Stimulated activated CD4-positive, alpha-beta T cell treated with anti-CD3 and anti-CD28 coated beads, TNF-alpha, amount 100 ng/mL, for 4 hours (primary cell): ENCODE measurements at places on chromosomes 5 and 9.

GRCh38 chr5:128673970-128674369 is 135.9 kb upstream of the FBN2 start:
- DNase-seq, result no peak

GRCh38 chr9:27162045-27162444 is 53.0 kb downstream of the TEK start:
- DNase-seq, result no peak

DNA sequence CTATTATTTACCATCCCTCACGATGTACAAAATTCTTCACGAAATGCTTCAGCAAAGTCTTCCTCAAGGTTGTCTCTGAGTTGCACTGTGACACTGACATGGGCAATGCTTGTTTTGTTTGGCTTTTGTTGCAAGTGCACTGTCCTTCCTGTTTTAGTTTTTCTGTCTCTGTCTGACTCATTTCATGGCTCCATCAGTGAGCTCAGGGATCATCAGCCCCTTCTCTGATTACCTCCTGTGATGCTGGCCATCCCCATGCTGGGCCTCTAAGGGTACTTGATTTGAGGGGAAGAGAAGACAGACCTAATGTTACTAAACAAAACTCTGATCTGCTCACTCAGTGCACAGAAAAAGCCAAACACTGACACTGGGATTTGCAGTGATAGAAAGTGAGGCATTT is 37.6 kb upstream of the STX17 start:
- DNase-seq, result no peak

DNA sequence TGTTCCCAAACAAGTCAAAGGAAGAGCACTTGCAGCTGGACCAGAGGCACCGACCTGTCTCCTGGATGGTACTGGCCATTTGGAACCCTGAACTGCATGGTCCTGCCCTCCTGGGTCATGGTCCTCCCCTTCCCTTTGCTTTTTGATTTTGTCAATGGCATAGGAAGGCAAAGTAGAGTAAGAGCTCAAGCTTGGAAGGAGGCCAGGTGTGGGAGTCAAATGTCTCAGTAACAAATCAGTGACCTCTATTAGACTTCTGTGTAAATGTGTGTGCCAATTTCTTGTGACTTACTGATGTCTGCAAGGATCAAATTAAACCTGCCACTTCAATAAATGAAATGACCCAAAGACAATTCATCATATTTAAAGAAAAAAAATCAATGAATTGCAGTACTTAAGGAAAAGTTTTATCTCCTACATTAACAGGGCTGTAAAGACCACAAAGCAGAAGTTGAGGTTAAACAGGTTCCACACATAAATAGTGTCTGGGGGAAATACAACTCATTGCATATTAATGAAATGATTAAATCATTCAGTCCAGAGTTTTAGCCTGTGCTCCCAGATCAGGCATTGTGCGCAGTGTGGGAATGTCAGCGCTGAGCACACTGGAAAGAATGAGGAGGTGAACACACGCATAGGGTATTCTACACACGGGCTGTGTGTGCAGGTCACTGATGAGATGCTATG is 32.7 kb downstream of the OSMR start:
- no peak for DNase-seq

DNA sequence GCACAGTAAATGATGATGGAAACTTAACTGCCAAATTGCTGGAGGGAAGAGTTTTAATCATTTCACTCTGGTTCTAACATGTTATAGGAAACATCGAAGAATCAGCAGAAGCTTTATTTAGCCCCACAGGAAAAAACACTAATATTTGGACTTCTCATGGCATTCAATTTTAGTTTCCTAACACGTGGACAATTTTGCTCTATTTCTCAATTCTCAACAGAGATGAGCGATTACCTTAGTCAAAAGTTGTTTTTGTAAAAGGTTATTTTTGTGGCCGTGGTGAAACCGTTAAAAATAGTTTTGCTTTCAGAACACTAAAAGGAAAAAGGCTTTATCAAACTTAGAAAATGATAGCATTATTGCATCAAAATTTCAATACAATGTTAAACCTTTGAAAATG is 235.2 kb downstream of the PLK2 start:
- no peak for DNase-seq

GRCh38 chr9:112268413-112268812 is 65.0 kb downstream of the PTBP3 start:
- no peak for DNase-seq

DNA sequence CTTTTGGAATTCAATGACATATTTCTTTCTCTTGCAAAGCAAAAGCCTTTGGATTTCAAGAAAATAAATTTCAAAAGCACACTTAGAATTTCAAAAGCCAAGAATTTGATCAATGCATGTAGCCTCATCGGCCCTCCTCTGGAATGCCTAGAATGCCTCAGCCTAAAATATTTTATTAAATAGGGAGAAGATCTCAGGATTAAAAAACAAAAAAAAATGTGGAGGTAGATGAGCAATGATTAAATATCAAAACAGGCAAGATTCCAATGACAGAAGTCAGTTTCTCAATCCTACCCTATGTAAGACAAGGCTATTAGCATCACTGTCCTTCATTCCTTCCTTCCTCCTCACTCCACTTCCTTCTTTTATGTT is 169.0 kb downstream of the CDH6 start:
- no peak for DNase-seq

GRCh38 chr5:115396081-115396480 is 99.6 kb upstream of the CCDC112 start:
- DNase-seq, result no peak

DNA sequence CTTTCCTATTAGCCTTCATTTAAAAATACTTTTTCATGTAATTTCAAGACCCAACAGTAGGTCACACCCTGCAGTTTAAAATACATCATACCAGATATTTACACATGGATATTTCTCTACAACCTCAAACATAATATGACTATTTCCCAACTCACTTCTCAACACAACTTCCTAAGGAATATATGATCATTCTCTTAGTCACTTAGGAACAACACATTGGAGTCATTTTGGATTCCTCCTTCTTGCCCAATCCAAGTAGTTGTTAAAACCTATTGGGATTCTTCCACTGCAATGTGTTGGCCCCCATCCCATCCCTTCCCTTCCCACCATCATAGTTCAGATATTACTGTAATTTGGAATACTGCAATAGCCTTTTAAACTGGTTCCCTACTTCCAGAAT is 145.5 kb downstream of the DCP2 start:
- DNase-seq, result no peak

DNA sequence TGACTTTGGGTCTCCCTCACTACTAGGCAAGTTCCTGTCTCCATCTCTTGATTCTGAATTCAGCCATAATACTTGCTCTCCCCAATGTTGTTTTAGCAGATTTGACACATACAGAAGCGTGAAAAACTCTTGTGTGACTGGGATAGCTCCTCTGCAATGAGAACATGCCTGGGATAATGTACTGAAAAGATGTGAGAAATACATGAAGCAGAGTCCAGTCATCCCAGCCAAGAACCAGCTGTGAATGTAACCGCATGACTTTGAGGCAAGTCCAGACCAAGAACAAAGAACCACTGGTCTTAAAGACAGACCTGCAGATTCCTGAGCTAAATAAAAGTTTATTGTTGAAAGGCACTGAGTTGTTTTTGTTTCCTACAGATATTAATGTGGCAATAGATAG is 135.0 kb downstream of the NMUR2 start:
- DNase-seq, result no peak

DNA sequence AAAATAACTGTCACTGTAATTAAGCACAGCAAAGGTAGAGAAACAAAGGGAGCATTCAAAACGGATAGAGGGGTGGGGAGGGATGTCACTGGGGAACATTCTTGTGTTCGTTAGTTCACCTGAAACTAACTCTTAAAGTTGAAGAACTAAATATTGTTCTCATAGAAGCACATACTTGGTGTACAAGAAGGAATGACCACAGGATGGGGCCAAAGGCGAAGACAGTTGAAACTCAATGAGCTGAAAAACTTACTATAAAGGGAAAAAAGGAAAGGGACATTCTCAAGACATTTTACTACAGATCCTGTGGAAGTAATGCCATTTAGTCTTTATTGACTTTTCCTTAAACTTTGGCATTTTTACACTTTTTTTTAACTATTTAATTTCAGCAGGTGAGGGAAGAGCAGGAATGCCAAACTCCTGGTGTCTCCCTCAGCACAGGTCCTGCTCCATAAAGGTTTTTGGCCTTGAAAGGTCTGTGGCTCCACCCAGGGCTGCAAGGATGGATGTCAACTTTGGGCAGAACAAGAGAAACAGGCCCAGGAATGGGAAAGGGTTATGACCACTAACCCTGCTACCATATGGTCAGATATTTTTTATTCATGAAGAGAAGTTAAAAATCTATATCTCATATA is 197.6 kb upstream of the RASA1 start:
- DNase-seq, result no peak

- no peak for DNase-seq
Observed at GRCh38 chr9:90033028-90033650, 428.3 kb downstream of the GADD45G start.

DNA sequence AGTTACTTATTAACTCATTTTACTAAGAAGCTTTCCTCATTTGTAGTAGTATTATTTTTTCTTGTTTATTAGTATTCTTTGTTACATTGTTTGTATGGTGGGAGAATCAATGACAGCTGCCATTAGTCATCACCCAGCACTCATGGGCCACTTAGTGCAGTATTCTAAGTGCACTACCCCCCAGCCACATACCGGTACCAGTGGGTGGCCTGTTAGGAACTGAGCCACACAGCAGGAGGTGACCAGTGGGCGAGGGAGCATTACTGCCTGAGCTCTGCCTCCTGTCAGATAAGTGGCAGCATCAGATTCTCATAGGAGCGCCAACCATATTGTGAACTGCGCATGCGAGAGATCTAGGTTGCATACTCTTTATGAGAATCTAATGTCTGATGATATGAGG is 24.2 kb upstream of the CAMLG start:
- no peak for DNase-seq

GRCh38 chr5:60851626-60852025 is 7.6 kb upstream of the ELOVL7 start:
- DNase-seq, result no peak

- no peak for DNase-seq
Observed at GRCh38 chr5:11611011-11611410, 293.2 kb downstream of the CTNND2 start.
